NCI-H1417 treated with DMSO at 0.1 percent for 48 hours (cell line): ENCODE measurements at places on chromosomes 1 and 21.

- peak; percentile 82 for DNase-seq
Observed at GRCh38 chr1:85135392-85135798, 65.4 kb downstream of the SYDE2 start.

GRCh38 chr1:235215453-235215852 is 54.4 kb upstream of the RBM34 start:
- DNase-seq, result no peak

DNA sequence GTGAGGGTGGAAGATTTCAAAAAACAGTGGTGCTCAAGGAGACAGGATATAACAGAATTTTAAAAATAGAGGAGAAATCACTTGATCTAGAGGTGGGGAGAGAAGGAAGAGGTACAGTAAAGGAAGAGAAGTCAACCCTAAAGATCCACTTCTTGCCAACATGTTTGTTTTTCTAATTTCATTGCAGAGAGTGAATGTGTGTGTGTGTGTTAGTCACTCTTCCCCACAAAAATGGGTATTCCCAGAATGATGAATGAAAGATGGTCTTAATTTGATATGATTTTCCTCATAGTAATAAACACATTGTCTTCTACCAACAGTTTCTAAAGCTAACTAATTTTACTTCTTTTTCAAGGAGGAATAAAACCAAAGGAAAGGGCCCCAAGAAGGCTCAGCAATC is 74.2 kb upstream of the NGF start:
- no peak for DNase-seq

DNA sequence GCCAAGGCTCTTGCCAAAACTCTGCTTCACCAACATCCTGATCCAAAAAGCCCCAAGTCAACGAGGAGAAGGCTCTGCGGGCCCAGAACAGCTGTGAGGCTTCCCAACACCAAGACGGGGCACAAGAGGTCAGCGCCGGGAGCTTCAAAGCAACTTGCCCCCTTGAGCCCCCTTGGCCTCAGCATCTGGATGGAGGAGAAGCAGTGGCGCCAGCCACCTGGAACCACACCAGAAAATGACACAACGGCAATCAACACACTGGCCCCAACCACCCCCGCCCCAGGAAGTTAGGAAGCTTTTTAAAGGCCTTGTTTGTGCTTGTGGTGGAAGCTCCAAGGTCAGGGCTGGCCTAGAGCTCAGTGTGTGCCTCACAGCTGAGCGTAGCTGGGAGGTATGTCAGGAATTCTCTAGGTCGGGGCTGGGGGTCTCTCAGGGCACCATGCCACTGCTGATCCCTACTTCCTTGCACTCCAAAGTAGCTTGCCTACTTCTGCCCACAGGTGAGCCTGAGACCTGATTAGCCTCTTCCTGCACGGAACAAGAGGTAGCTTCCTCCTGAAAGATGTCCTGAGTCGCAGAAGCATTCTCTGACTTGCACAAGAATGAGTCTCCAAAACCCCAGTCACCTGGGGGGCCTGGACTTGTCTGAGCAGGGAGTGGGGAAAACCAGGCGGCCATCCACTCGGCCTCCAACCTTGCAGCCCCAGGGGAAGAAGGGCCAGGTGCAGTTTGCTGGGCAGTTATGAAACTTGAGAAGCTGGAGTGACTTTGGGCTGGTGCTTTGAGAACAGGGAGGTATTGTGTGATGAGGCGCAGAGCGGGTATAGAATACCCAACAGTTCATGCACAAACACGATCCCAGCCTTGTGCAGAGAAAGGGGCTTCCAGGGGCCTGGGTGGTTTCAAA is 9.7 kb upstream of the SRP9 start:
- no peak for DNase-seq

- no peak for DNase-seq
Observed at GRCh38 chr1:14999441-14999840, 154.1 kb upstream of the TMEM51 start.

DNA sequence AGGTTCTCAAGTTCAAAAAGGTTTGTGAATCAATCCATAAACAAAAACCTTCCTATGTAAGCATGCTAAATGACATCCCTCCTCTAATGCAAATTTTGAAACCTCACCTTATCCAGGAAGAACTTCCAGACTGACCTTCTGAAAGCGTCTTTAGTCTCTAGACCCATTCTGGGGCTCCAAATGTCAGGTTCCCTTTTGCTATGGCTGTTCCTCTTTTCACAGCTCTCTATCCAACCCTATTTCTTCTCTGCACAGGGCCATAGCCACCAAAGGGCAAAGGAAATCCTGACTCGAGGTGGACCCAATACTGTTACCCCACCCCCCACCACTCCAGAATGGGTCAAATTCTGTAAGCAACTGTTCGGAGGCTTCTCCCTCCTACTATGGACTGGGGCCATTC is 3.4 kb downstream of the ATP1A4 start:
- no peak for DNase-seq

DNA sequence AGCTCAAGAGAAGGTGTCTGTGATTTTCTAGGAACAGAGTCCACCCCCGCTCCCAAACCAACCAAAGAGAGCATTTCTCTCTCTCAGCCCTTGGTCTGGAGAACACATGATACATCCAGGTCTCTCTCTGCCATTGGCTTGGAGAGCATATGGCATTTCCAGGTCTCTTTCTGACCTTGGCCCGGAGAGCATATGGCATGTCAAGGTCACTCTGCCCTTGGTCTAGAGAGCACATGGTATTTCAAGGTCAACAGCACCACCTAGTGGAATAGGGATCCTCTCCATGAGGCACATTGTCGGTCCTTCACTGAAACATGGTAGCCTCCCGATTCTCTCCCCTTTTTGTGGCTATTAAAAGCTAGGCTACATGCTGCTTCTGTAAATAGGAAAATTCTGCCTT is 437.7 kb upstream of the OLFM3 start:
- DNase-seq, result no peak

DNA sequence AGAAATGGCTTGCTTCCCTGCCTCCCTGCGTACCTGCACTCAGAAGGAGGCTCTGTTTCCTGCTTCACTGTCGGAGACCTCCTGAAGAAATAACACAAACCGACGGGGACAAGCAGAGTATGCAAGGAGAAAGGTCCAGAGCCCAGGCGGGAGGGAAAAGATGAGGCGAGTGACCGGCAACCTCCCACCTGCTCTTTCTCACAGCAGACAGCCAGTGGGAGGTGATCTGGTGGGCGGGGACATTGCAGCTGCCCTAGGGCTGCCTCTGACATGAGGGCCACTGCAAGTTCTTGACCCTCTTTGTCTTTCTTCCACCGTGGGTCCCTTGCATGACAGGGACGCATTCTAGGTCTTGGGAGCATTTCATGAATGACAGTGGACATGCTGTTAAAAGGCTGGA is 368.2 kb downstream of the CAMTA1 start:
- no peak for DNase-seq

GRCh38 chr1:8015809-8016165 is 10.3 kb downstream of the ERRFI1 start:
- DNase-seq, result no peak

- peak; percentile 77 for DNase-seq
Observed at GRCh38 chr1:177209357-177209756, 38.6 kb downstream of the BRINP2 start.

GRCh38 chr1:99599678-99600175 is 46.2 kb upstream of the PALMD start:
- DNase-seq, result no peak

DNA sequence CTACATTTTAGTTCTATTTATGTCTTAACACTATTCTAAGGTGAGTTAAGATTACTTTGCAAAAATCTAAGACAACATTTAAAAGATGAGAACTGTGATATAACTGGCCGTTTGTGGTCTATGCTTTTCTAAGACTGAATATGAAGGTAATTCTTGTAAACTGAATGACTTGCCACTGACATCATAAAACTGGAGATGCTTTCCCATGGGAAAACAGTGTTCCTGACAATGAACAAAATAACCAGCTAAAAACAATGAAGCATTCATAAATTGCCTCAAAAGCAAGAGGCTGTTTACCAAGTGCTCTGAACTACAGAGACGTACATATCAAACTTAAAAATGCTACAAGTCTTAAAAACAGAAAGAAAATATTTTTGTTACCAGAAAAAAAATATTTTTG is 54.7 kb downstream of the APP start:
- DNase-seq, result no peak

- DNase-seq, result no peak
Observed at GRCh38 chr1:91830242-91831131, 55.5 kb downstream of the TGFBR3 start.

GRCh38 chr21:24045775-24046215 is 1561.5 kb downstream of the MRPL39 start:
- no peak for DNase-seq

GRCh38 chr1:22625262-22625925 is 11.0 kb upstream of the C1QA start:
- no peak for DNase-seq

DNA sequence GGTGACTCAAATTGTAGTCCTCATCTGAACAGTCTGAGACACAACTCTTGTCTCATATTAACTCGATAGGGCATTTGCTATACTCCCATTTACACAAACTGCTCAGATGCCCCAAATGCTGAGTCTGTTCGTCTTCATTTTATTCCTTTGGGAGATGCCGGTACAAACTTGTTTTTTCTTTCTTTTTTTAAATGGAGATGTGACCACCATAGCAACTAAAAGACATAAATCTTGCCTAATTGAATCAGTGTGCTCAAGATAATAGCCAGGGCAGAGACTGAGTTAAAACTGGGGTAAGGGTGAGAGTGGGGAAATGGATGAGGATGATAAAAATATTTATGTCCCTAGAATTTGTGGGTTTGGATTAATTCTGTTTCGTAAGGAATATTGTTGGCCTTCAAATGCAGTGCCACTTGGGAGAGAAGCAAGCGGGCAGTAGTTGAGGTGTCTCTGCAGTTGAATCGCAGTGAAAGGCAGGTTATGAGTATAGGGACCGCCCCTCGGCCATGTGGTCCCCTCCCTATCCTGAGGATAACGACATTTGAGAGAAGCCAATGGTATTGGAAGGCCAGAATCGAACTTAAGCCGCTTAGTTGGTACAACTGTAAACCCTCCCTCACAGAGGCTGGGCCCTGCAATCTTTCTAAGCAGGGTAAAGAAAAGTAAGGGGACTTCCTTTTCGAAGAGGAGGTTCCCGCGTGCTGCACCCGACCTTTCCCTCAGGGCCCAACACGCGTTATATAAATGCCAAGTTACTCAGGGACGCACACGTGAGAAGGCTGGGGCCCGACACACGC is 859 bp upstream of the LRRC8B start:
- peak; percentile 54 for DNase-seq

DNA sequence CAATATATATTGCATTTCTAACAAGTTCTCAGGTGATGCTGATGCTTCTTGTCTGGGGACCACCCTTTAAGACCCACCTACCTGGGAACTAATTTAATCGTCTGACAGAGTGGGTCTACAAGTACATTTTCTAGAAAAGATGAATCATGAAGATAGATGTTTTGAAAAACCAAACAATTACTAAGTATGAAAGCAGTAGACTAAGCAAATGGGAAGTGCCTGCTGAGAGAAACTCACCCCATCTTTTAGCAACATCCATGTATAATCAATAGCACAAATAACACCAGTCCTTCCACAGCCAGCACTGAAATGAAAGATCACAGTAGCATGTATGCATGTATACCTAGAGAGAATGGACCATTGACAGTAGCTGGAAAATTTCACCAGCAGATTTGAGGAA is 17.3 kb downstream of the PTPN22 start:
- no peak for DNase-seq

DNA sequence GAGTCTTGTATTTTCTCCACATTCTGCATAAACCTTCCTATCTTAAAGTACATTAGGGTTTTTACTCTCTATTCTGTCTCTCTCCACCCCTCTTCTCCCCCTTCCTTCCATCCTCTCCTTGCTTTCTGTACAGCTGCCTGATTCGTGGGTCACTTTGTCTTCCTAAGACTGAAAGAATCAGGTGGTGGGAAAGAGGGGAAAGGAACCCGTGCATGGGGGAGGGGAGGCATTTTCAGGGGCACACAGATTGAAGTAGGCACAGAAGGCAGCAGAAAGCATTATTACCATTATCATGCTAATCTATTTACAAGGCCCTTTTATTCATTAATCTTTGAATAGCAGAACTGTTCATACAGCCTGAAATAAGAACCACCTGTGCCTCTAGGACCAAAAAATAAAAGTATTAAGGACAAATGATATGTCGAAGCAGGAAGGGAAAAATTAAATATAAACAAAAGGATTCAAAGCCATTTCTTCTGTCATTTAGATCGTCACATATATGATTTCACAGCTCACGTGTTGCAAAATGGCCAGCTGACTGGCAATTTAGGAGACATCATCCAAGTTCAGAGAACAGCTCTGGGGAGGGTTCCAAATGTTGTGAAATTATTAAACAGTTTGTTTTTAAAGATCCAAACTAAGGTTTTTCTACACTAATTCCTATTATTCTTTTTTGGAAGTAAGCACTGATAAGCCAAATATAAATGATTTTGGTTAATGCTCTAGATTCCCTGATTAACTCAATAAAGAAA is 154.6 kb downstream of the PBX1 start:
- no peak for DNase-seq

- no peak for DNase-seq
Observed at GRCh38 chr21:34935452-34935851, 113.7 kb downstream of the RUNX1 start.

GRCh38 chr1:41372600-41372993 is 11.4 kb downstream of the FOXO6 start:
- no peak for DNase-seq

GRCh38 chr21:33566514-33566913 is 22.0 kb downstream of the DONSON start:
- DNase-seq, result no peak

GRCh38 chr21:42564561-42564971 is 50.9 kb downstream of the SLC37A1 start:
- DNase-seq, result no peak

DNA sequence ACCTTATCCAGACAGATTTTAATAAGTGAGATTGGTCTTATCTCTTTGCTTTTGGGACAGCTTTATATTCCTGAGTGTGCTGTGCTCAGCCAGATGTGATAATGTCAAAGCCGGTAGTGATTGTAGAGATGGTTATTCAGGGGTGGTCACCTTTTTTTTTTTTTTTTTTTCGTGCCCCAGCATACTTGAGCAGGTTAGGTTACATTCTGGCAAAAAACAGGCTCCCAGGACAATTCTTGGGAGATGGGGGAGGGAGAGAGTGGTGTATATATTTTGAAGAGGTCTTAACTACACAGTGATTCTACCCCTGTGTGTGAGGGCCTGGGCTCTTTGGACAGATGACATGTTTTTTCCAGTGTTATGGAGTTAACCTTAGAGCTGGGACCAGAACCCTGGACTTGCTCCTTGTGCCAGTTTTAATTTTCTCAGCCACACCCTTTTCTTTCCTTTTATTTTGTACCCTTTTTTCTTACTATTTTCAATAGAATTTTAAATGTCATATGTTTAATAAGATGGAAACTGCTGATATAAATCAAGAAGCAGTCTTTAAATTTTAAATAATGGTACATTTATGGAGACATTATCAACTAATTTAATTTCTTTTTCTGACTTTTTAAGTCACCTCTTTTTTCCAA is 88.4 kb downstream of the DYRK1A start:
- DNase-seq, result no peak

- DNase-seq, result no peak
Observed at GRCh38 chr1:91402023-91402422, 2.6 kb downstream of the HFM1 start.

- DNase-seq, result no peak
Observed at GRCh38 chr1:66503841-66504470, 30.0 kb upstream of the SGIP1 start.
